ENCODE measurements at places on chromosomes 7 and 10. TPM values are rescaled to one million over a fixed set of nuclear protein-coding genes. Genes with fewer than 3 reads are reported as not detected.

GRCh38 chr7:15326044-15326644 lies 235.7 kb downstream of the AGMO start:
- no peak for DNase-seq

- DNase-seq = no peak
Observed at GRCh38 chr7:103993551-103993950, 4.1 kb upstream of the RELN start.

DNA sequence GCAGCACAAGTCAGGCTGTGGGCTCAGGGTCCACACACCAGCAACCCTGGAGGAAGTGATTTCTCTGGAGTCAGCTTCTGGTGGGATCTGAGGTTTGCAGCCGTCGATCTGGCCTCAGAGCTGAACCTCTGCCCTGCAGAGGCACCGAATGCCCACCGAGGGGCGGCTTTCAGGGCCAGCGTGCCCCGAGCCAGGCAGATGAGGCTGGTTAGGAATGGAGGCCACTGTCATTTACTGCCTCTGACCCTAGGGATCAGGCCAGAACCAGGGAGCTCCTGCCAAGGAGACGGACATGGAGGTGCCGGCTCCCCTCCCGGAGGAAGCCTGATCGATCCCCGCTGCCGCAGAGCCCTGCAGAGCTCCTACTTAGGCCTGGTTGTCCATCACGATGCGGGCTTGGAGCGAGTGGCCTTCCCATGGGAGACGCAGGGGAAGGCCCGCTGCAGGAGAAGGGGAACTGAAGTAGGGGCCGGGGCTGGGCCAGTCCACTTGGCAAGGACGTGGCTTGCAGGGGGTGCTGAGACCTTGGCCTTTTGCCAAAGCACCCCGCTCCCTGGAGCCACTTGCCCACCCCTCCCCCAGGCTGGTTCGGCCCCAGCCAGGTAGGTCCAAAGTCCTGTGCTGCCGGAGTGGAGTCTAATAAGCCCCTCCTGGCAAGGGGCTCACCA lies 19.6 kb upstream of the ELFN1 start:
- DNase-seq = no peak

DNA sequence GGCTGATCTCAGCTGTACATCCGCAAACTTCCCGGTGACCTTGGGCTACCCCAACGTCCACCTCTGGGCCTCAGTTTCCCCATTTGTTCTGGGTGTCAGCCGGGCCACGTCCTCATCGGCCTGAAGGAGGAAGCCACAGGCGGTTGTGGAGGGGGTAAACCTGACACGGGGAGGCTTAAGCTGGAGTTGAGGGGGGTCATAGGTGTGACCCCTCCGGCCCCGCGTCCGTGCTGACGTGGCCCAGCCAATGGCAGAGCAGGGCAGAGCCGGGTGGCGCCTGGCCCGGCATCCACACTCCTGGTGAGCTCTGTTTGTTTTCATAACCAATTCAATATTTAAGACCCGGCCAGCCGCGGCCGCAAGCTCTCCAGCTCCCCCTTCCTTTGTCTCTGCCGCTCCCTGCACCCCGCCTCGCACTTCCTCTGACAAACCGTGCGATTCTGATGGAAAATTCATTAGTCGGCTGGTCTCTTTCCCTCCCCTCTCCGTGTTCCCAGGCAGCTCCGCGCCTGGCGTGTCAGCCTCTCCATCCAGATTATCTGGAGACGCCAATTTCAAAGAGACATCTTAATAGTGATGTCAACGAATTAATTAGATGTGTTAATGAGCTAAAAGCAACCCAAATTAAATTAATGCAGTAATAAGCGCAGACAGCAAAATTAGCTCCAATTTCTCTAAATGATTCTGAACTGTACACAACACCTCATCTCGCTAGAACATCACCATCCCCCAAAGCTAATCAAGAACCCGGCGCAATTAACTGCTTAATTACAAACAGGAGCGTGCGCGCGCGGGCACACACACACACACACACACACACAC lies 55.4 kb downstream of the MICALL2 start:
- DNase-seq = peak; percentile 80

DNA sequence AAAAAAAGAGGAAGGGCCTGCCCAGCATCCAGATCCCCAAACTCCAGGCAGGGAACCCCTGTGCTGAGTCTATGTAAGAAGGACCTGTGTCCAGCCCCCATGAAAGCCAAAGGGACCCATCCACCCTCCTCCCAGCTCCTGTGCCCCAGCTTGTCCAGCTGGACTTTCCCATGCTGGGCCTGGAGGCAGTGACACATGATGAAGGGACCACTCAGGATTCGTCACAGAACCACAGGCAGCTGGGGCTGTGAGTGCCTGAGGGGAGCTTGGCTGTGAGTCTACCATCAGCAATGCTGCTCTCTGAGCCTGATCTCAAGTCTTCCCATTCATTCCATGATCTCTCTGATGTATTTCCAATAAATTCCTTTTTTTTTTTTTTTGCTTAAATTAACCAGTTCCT lies 36.2 kb upstream of the MNX1 start:
- DNase-seq = peak; percentile 50

DNA sequence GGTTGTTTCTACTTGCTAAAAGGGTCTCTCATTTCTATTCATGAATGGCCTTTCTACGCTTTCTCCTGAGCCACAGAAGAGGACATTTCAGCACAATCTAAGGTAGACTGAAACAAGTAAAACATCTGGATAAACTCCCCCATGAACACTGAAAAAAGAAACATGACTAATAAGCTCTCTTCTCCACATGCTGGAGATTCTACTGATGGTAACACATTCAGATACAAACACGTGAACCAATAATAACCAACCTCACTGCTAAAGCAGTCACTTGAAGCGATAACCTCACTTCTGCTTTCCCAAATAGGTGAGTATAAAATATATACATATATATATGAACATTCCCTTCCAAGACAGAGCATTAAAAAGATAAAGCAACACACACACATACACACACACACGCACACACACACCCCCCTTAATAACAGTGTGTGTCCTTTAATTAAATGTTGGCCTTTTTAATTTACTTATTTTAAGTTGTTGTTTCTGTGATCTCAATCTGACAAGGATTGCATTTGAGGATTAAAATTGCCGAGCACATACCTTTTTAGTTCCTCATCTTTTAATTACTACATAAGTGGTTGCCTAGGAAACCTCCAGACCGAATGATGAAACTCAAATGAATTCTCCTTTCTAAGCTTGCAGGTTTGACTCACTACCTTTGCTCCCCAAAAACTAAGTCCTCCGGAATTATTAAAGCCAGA lies 292.4 kb upstream of the KLF14 start:
- no peak for DNase-seq

DNA sequence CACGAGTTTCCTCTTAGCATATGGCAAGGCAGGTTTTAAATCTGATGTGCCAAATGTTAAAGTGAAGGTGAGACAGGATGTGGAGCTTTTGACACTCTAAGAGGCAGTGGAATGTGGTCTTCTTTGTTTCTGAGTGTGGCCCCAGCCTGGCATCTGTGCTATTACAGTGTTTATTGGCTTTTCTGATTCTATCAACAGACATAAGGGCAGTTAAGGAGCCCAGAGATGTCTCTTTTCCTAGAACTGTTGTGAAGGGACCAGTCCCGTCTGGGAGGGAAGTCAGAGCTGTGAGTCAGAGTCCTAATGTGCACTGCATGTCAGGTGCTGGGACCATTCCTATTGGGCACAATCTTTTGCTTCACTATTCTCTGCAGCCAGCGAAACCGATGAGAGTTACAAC lies 32.5 kb downstream of the TRUB1 start:
- no peak for DNase-seq

- DNase-seq = no peak
Observed at GRCh38 chr10:123559823-123560092, 106.4 kb upstream of the GPR26 start.

DNA sequence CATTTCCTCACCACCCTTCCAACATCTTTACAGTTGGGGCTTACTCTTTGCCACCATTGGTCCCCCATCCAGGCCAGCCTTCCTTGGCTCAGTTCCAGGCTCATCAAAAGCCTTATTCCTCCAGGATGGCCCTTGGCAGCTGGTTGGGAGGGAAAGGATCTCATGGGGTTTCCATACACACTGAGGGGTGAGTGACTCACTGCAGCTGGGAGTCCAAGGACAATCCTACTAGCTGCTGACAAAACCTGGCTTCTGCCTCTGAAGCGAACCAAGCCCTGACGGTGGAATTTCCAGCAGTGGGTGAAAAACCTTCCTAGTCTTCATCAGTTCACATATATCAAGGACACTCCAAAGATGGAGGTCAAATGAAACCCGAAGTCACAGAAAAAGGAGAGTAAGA lies 22.9 kb downstream of the CRHR2 start:
- peak; percentile 41 for DNase-seq

- no peak for DNase-seq
Observed at GRCh38 chr10:43196131-43196980, 58.1 kb downstream of the CSGALNACT2 start.

DNA sequence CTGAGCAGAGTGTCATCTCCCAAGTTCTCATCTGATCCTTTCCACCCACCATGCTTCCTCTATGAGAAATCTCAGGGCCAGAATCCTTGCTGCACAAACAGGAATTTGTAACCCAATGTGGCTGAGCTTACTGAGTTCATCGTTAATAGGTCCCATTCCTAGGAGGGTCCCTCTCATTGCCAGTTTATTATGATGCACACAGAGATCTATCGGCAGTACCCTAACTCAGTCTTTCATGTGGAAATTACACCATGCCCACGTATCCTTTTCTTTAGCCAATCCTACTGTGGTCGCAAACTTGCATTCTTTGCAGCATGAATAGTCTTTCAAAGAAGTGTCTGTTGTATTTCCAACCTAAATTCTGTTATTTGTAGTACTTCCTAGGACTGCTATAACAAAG lies 12.1 kb downstream of the TMEM236 start:
- DNase-seq = no peak

DNA sequence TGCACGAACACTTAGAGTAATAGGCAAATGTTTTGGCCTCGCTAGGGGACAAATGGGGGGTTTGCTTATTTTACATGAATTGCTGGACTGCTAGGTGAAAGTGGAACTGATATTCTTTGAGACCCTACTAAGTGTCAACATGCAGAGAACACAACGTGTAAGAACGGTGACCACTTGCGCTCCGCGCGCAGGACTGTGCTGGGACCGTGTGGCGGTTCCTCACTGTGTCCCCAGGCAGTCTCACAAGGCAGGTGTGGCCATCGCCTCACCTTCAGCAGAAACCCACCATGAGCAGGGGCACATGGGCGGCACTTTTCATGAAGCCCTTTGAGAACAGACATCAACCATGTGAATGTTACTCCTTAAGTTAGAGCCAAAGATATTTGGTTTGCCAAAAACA lies 27.2 kb downstream of the PTPRN2 start:
- DNase-seq = no peak

DNA sequence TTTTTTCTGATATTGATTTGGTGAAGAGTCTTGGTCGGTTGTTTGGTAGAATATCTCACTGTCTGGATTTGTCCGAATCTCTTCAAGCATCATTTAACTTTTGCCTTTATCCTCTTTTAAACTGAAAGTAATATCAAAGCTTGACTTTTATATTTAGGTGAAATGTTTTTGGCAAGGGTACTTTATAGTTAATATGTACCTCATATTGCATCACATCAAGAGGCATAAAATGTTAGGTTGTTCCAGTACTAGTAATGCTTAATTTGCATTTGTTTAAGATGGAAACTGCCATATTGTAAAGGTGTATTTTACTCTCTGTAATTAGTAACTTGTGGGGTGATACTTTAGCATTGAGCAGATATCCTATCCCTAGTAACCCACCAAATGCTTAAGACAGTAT lies 17.1 kb upstream of the DDX21 start:
- no peak for DNase-seq

DNA sequence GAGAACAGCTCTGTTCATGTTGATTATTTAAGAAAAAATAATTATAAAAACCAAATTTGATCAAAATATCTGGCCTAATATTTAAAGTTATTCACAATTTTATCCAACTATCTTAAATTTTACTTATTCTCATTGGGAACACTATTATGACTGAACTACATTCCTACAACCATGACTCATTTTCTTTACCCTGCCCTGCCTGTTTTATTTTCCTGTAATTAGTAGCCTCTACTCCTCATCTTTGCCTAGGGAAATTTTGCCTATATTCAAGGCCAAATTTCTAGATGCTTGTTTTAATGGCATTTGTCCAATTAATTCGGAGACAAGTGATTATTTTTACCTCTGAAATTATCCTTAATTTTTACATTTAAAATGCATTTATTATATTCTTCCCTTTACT lies 289.7 kb upstream of the TMEM229A start:
- DNase-seq = no peak

DNA sequence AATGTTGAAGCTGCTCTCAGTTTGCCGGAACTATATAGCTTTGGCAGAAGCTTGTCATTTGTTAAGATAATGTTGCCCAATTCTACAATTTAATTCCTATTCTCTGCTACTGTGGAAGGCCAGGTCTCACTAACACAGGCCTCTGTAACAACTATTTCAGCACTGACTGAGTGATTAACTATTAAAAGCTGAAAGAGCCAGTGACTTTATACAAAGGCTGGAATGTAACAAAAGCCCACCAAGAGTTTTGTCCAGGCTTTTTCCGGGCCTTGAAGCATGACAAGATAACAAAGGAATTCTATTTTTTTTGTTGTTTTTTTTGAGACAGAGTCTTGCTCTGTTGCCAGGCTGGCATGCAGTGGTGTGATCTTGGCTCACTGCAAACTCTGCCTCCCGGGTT lies 795.6 kb downstream of the PHTF2 start:
- DNase-seq = no peak

- DNase-seq = no peak
Observed at GRCh38 chr7:133540096-133540860, 287.4 kb downstream of the EXOC4 start.

DNA sequence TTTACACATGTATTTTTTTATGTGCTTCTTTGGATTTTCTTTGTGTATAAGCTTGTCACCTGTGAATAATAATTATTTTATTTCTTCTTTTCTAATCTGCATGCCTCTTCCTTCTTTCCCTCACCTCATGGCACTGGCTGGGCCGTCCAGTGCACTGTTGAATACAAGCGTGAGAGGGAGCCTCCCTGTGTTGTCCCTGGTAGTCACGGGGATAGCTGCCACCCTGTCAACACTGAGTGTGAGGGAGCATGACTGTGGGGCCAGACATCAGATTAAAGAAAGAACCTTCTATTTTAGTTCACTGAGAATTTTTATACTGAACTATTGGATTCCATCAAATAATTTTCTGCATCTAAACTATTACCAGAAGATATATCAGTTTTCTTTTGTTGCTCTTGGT lies 187.9 kb downstream of the CDC14C start:
- no peak for DNase-seq

GRCh38 chr7:126809188-126809587 lies 443.6 kb downstream of the GRM8 start:
- DNase-seq = no peak

GRCh38 chr7:75900617-75901315 lies 14.2 kb upstream of the POR start:
- DNase-seq = no peak

GRCh38 chr7:82700741-82701140 lies 257.2 kb upstream of the CACNA2D1 start:
- DNase-seq = no peak

Gene MACROH2A2
- total RNA-seq = 16.3 TPM

Gene NPY4R
- total RNA-seq = not detected

Gene AKR1C3
- 11.3 TPM for total RNA-seq

Gene ZPBP
- not detected for total RNA-seq

Gene TEX36
- total RNA-seq = not detected

Gene ZWINT
- 78.9 TPM for total RNA-seq

Gene NAPEPLD
- 4.8 TPM for total RNA-seq

Gene PRPS1L1
- total RNA-seq = not detected

Gene HMX2
- 6.0 TPM for total RNA-seq

Gene CHST15
- total RNA-seq = 9.8 TPM

Gene TET1
- 0.82 TPM for total RNA-seq
